ENCODE measurements at places on chromosomes 16 and 17. TPM values are rescaled to one million over a fixed set of nuclear protein-coding genes. Genes with fewer than 3 reads are reported as not detected.

GRCh38 chr16:3195975-3196374 lies 8.0 kb downstream of the OR1F1 start:
- no peak for DNase-seq

DNA sequence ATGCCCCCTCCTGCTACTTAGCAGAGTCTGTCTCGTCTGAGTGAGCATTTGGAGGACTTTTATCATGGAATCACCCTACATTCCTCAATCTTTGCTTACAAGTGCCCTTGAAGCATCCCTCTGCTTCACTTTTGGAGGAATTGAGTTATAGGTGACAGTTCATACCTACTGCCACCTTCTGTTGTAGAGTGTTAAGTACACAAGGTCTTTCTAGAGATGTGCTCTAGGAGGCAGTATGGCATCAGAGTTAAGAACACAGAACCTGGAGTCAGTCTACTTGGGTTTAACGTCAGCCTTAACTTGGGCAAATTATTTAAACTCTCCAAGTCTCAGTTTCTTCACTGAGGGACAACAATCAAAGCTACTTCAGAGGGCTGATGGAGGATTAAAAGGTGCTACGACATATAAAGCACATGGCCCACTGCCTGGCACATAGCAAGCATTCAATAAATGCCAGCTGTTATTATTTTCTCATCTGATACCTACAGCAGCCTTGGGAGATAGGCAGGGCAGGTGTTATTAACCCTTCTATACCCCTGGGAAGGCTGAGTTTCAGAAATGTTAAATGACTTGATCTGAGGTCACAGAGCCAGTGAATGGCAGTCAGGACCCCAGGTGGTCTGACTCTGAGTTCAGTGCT lies 62.2 kb downstream of the UTP18 start:
- DNase-seq = no peak

- no peak for DNase-seq
These were observed 55.8 kb downstream of the MYH13 start for GRCh38 chr17:10316801-10317542.

DNA sequence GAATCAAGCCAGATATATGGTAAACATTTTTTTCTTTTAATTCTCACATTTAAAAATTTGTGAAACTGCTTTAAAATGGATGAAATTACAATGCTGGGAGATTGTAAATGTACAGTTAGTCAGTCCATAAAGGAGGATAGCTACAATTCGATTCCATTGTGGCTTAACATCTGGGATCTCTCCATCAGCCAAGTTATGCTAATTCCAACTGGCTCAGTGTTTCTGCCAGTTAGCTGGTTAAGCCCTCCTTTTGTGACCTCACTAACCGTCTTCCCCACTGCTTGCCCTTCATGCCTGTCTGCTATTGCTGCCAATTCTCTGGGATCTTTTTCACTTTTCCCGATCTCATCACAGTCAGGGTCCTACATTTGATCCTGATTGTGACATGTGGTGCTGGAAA lies 1347.6 kb downstream of the CDH11 start:
- DNase-seq = no peak

The RAB11FIP4 gene
- 4.0 TPM for total RNA-seq

The COG7 gene
- 35.7 TPM for total RNA-seq

DNA sequence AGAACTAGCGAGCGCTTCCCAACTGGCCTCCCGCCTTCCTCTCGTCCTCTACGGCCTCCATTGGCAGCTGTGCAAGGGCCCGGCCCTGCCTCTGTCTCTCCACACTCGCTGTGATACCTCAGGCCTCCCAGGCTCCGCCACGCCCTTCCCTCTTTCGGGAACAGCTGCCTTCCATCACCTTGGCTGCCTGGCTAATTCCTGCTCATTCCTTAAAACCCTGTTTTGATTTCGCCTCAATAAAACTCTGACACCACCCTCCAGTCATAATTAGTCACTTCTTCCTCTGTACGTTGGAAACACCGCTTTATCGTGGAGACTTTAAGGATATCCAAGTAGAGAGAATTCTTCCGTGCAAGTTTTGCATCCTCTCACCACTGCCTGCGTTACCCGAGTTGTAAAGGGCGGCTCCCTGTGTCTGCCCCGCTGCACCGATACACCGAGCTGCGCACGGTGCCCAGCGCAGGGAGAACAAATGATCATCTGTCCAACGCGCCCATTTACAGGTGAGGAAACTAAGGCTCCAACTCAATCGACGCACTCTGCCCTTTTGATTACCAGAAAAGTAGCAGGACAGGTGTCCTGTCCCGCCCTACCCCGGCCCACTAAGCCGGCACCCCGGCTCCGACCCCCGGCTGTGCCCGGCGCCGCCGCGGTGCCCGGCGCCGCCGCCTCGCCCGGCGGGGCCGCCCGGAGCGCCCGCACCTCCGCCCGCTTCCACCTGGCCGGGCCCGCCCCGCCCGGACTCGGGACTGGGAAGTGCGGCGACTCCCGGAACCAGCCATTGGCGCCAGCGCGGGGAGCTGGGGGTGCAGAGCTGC lies 139.7 kb downstream of the SEC14L1 start:
- DNase-seq = no peak

The BCO1 gene
- not detected for total RNA-seq

GRCh38 chr17:58822148-58823050 lies 66.7 kb downstream of the PPM1E start:
- no peak for DNase-seq

DNA sequence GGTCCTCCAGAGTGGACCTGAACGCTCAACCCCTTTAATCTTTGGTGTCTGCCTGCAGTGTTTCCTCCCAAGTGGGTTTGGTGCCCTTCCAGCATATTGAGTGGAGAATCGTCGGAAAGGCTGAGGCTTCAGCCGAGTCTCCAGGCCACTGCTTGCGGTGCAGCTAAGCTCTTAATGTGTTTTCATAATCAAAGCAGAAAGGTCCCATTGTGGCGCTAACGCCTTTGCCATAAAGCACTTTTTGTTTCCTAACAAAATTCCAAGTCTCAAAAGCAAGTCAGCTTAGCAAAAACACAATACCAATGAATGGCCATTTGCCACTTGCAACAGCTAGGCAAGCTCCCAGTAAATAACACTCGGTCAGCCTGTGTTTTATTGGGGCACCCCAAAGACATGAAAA lies 57.6 kb downstream of the KSR1 start:
- DNase-seq = no peak

GRCh38 chr16:59719121-59719520 lies 985.0 kb upstream of the GOT2 start:
- DNase-seq = no peak

Data from tibial nerve (tissue), 4 donors.